ENCODE measurements at places on chromosomes 3 and 15.

DNA sequence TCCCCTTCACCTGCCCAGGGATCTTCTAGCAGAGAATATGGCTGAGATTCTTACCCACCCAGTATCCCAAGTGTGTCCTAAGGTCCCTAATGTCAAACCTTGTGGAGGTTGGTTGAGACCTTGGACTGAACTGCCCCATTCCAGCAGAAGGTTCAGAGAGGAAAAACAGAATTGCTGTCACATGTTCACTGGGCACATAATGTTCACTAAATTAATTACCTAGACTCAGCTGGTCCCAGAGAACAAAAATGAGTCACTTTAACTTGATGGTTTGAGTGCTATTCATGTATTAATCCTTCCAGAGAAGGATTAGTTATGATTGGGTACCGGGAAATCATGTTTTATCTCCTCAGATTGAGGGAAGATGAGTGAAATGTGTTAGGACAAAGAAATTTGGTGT is 171.3 kb upstream of the GADL1 start:
- no peak for DNase-seq

DNA sequence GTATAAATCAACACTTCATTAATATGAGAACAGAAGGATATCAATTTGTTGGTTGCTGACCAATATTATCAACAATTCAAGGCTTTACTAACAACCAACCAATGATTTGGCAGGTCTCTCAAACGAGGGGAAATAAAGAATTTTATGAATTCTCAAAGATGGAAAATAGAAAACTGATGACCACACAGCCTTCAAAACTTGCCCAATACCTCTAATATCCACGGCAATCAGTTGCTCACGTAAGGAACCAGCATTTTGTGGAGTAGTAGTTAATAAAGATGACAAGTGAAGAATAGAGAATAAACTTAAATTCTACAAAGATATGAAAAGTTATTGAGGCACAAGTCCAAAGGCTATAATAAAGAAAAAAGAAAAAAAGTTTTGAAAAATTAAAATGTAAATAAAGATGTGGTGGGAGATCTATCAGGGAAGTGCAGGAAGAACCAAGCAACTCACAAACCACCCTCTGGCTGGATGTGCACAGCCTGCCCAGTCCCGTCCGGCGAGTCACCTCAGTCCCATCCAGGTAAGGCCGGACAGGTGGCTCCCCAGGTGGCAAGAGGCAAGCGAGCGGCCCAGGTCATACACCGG is 808 bp downstream of the GK5 start:
- DNase-seq = no peak

GRCh38 chr3:61772456-61772855 is 211.1 kb downstream of the PTPRG start:
- DNase-seq = no peak

DNA sequence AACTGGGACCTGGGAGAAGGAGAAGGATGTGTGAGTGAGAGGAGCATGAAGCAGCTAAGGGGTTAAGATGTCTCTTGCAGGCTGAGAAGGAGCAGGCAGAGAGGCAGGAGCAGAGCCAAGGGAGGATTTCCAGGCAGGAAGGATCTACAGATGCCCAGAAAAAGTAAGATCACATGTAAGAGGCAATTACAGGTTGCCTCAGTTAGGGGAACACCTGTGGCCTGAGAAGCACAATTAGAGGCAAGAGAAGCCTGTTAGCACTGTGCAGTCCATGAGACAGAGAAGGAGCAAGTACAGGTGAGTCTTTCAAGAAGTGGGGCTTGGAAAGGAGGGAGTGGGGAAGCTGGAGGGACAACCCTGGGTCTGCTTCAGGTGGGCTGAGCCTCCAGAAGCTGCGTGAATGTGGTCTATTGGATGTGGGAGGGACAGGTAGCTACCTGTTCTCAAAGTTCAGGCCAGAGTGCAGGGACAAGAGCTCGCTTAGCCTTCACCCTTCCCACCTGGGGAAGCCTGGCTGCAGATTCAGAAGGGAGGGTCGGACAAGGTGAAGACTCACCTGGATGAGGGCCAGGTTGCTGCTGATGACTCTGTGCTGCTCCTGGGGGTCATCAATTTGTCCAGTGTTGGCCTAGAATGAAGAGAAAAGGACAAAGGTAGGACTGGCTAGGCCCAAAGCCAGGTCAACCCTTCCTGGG is 50.7 kb downstream of the SLC41A3 start:
- no peak for DNase-seq

Data from effector memory CD8-positive, alpha-beta T cell (primary cell).